ENCODE measurements at places on chromosomes 2 and 18.

GRCh38 chr2:216733046-216733445, 37.7 kb upstream of the IGFBP5 start:
- DNase-seq, result no peak

DNA sequence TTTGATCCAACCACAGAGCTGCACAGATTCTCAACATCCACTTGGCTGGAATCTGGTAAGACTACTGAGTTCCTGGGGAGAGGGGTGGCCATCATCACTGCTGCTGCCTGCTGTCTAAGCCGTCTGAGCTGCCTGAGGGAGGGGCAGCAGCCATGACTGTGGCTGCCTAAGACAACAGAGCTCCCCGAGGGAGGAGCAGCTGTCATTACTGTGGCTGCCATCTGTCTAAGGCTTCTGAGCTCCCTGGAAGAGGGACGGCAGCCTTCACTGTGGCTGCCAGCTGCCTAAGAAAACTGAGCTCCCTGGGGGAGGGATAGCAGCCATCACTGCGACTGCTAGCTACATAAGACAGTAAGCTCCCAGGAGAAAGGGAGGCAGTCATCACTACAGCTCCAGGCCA, 584.4 kb downstream of the NR4A2 start:
- no peak for DNase-seq

- no peak for DNase-seq
Measured at GRCh38 chr18:45877403-45877802, 51.9 kb downstream of the SIGLEC15 start.

GRCh38 chr2:65835975-65836549, 403.7 kb upstream of the SPRED2 start:
- no peak for DNase-seq

DNA sequence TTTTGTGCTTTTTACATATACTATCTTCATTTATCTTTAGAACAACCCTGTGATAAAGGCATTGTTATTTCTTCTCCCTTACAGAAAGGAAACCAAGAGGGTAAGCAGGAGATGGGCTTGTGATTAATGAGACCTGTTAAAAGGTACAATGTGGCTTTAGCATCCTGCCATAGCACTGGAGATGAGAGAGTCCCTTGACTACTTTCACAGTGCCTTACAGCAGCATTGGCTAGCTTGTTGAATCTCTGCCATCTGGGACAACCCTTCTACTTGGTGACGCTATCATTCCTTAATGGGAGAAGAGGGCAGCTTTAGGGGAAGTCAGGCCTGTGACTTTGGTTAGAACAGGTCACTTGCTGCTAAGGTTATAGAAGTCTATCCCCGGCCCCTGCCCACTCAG, 68.1 kb upstream of the LYPD6B start:
- DNase-seq, result no peak

- DNase-seq, result no peak
Measured at GRCh38 chr2:60825666-60826065, 55.7 kb upstream of the REL start.

DNA sequence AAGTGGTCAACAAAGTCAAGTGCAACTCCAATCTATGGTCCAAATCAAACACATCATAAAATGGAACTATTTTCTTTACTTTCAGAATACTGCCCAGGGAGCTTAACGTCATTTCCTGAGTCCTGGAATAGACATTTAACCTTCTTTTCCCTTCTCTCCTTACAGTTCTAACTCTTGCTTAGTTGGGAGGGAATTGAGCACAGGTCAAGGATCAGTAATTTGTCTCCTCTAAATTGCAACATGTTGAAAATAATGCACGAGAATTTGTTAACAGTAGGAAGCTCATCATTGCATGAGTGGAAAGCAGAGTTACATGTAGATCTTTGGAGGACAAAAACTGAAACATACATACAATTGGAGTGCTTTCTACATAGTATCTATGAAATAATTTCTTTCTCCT, 87.7 kb downstream of the MEP1B start:
- DNase-seq, result no peak

GRCh38 chr2:109454765-109455394, 158.9 kb downstream of the SEPTIN10 start:
- DNase-seq, result no peak

- no peak for DNase-seq
Measured at GRCh38 chr2:58957188-58957840, 716.2 kb upstream of the FANCL start.

GRCh38 chr2:25295621-25296020, 46.1 kb downstream of the DNMT3A start:
- DNase-seq, result no peak

DNA sequence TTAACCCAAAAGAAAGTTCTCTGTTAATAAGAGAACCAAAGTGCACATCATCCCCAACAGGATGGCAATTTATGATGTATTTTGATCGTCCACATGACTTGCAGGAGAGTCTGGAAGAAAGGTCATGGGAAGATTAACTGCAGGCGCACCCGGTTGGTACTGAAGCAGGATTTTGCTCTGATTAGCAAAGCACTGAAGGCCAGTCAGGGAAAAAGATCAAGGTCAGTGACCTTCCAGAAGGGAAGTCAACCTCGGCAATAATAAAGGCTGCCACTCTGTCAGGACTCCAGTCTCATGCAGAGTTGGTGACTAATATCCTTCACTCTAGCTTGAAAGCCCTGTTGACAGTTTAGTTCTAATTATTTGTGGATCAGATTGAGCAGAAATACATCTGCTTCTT, 432.7 kb upstream of the RAB12 start:
- no peak for DNase-seq

GRCh38 chr2:237128026-237128703, 42.5 kb downstream of the COPS8 start:
- DNase-seq, result peak; percentile 88

- DNase-seq, result no peak
Measured at GRCh38 chr2:53562407-53562806, 205.2 kb upstream of the CHAC2 start.

DNA sequence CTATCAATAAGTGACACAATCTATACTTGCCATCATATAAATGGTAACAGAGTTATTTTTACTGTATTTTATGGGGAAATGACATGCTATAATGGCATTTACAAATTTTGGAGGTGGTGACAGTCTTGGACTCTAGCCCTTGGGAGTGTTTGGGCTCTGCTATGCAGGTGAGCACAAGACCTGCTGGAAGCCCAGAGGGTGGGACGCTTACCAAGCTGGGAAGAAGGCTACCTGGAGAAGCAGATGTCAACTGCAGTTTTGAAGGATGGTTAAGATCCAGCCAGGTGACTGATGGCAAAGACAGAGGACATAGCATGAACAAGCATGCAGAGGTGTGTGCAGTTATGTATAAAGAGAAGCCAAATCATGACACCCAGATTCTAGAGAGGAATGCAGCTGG, 346.9 kb downstream of the MYCN start:
- no peak for DNase-seq

DNA sequence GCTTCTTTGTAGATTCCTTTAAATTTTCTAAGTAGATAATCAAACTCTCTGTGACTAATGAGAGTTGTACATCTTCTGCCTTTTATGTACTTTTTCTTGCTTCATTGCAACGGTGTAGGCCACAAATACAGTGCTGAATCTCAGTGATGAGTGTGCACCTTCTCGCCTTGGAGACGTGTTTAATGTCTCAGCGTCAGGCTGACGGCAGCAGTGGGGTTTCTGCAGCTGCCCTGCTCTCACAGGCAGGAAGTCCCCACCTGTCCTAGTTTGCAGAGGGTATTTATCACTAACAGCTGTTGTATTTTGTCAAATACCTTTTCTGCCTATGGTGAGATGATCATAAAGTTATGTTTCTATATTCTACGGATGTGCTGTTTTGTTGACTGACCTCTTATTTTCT, 13.3 kb downstream of the AGXT start:
- no peak for DNase-seq

- no peak for DNase-seq
Measured at GRCh38 chr2:49102146-49102545, 52.2 kb downstream of the FSHR start.

- no peak for DNase-seq
Measured at GRCh38 chr2:102010902-102011301, 19.1 kb downstream of the IL1R2 start.

GRCh38 chr18:78939734-78940494, 39.7 kb upstream of the SALL3 start:
- no peak for DNase-seq

DNA sequence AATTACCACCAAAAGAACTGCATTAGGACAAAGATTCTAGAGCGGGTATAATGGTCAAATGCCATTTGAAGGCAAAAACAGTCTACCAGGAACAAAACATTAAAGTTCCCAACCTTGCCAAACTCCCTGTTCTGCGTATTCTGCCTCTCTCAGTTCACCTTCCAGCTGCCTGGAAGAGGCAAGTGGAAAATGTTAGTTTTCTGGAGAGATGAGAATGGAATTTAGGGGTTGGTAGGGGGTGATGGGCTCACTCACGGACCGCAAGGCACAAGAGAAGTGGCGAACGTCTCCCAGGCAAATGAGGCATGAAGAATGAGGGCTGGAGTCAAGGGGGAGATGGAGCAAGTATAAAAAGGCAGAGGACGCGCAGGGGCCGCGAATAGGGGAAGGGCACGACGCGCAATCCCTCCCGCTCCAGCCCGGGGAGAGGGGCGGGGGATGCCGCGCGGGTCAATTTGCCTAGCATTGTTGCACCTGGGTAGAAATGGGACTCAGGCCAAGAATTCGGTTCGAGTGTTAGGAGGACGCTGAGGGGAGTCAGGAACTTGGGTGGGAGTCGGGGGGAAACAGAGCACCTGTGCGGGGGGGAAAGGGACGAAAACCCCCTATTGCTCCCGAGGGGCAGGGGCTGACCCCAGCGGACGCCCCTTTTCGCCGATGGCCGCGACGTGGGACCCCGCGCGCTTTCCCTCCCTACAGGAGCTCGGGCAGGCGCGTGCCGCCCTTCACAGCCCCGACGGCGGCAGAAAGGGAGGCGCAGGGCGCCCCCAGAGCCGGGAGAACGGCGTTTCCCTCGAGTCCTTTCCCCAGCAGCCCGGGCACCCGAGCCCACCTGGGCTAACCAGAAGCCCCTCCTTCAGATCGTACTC, 573 bp downstream of the PAIP2B start:
- DNase-seq, result peak; percentile 46

- DNase-seq, result no peak
Measured at GRCh38 chr2:9408641-9409151, 14.6 kb downstream of the ITGB1BP1 start.

GRCh38 chr2:85185431-85185940, 52.3 kb downstream of the TCF7L1 start:
- DNase-seq, result no peak

- DNase-seq, result no peak
Measured at GRCh38 chr18:48991676-48992075, 40.9 kb upstream of the SMAD7 start.

Data from caudate nucleus (tissue), 63 donors.